ENCODE measurements at places on chromosomes 11 and 22.

DNA sequence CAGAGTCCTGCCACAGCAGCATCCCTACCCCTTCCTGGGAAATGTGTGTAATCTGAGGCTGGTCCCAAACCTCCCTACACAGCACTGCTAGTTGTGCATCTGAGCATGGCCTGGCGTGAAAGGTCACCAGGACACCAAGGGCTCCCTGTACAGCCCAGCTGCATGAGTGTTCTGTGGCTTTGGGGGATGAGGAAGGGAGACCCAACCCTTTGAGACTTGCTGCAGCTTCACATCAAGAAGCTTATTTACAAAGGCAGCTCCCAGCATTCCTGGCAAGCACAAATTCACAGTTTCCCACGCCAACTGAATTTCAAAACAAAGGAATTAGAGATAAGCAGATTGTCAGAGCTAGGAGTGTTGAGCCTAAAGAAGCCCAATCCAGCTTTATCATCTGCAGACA lies 32.2 kb downstream of the CSNK2A3 start:
- no peak for DNase-seq

DNA sequence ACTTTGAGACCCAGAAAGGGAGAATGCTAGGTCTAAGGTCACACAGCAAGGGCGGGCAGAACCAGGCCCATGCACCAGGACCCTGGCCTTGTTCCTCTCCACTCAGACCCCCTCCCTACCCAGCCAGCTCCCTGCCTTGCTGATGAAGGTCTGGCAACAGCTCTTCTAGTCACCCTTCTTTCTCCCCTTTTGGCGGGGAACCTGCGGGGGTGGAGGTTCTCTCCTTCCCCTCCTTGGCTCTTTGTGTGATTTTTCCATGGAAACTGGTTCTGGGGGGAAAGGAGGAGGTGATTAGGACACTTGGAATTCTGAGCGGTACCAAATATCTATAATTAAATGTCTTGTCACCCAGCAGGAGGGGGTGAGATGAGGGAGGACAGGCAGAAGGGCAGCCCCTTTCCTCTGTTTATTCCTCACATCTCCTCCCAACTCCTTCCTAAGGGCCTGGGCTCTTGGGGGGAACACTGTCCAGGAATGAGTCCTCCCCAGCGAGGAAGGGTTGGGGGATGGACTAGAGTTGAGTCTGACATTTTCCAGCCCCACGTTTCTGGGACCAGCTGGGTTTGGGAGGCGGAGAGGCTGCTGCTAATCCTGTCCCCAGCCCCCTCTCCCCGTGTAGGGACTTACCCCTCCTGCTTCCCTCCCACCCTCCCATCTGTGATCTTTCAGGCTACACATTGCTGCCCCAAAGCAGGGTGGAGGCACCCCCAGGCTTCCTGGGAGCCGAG lies 7.4 kb downstream of the ARHGEF17 start:
- no peak for DNase-seq

DNA sequence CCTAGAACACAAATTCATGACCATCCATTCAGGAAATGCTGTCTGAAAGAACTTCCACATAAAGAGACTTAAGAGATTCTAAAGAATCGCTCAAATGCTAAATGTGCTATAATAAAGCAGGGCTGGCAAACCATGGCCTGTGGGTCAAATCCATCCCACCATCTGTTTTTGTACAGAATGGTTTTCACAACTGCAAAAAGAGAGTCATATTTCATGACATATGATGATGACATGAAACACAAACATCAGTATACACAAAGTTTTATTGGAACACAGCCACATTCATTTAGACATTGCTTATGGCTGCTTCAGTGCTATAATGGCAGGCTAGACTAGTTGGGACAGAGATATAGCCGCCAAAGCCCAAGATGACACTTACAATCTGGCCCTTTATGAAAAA lies 85.1 kb downstream of the RRAS2 start:
- DNase-seq: no peak

GRCh38 chr11:39932966-39933365 lies 1526.5 kb downstream of the LRRC4C start:
- no peak for DNase-seq

DNA sequence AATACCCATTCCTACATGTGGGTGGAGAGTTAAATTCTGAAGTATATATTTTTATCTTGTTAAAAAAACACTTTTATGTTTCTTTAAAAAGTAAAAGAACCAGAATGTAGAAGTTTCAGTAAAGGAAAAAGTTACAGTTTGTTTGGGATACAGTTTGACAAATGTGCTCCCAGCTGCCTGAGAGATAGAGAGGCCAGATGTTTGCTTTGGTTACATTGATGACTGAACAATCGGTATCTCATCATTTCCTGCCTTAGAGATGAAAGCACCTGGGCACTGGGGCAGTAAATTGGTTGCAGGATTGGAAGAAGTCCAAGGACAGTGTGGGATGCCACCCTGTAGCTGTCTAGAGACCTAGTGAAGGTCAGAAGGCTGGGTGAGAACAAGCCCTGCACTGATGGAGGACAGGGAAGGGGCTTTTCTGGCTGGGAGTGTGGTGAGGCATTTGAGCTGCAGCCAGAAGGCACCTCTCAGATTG lies 16.6 kb downstream of the MED15 start:
- no peak for DNase-seq

- no peak for DNase-seq
Observed at GRCh38 chr11:69496631-69497220, 15.3 kb downstream of the LINC01488 start.

DNA sequence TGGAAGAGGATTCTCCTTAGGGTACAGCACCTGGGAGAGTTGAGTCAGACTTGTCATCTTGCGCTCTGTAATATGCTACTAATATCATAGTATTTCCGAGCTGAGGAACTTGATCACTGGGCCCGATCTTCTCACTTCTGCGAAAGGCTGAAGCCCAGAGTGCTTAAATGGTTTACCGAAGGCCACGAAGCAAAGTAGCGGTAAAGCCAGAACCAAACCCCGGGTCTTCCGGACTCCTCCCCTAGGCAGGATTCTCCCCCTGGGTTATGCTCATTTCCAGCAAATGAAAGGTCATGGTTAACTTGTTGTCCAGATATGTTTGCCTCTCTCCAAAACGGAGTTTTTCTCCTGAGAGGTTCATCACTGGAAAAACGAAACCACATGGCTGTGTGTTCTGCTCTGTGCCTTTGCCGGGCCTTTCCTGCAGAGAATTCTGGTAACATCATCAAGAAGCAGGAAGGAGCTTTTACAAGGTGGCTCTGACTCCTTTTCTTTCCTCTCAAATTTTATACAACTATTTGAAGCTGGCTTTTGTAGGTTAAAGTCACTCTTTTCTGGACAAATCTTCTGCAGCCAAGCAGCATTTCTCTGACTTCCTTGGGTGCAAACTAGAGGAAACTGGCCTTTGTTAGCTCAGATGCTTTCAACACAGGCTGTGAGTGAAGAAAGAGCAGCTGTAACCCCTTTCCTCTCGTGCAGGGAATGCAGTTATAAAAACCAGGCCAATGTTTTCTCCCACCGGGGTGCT lies 35.5 kb downstream of the UBASH3B start:
- DNase-seq: no peak

DNA sequence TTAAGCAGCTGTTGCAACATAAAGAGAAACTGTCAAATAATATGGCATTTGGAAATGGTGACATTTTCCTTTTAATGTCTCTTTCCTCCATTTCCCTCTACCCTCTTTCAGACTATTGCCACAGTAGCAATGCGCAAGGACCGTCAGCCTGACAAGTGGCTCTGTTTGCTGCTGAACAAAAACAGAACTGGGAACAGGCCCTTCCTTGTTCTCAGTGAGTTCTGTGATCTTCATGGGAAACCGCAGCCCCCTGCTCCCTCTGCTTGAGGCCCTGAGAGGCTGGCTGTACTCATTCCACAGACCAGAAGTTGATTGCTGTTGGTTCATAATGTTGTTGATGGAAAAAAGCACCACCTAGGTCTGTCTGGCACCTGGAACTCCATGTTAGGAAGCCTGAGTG lies 559.7 kb downstream of the OPCML start:
- no peak for DNase-seq

DNA sequence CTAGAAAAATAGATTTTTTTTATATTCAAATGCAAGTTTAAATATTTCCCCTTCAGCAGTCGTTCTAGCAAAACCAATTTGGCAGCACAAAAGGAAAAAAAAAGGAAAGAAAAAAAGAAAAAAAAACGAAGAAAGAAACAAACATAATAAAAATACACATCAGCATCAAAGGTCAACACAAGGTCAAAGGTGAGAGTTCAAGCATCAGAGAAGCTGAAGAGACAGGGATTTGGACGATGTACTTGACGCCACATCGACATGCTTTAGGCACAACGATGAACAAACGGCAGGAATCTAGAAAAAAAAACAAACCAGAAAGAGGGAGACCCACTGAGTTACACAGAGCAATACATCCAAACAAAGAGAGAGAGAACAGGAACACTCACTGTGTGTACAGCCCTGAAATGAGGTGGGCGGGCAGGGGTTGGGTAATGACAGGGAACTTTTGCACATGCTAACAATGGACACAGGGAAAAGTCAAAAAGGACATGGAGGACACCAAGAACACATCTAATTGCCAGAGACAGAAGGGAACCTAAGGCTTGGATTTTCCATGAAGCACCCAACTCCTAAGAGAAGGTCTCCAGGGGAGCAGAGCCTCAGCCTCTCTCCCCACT lies 19.8 kb upstream of the RAPSN start:
- no peak for DNase-seq

GRCh38 chr11:2273311-2273710 lies 2.9 kb upstream of the ASCL2 start:
- no peak for DNase-seq

- peak; percentile 77 for DNase-seq
Observed at GRCh38 chr22:37686002-37686982, at the start of gene NOL12. TSS of gene NOL12 (plus strand) at chr22:37686343. CDS start at chr22:37686393, 50 bp downstream.

DNA sequence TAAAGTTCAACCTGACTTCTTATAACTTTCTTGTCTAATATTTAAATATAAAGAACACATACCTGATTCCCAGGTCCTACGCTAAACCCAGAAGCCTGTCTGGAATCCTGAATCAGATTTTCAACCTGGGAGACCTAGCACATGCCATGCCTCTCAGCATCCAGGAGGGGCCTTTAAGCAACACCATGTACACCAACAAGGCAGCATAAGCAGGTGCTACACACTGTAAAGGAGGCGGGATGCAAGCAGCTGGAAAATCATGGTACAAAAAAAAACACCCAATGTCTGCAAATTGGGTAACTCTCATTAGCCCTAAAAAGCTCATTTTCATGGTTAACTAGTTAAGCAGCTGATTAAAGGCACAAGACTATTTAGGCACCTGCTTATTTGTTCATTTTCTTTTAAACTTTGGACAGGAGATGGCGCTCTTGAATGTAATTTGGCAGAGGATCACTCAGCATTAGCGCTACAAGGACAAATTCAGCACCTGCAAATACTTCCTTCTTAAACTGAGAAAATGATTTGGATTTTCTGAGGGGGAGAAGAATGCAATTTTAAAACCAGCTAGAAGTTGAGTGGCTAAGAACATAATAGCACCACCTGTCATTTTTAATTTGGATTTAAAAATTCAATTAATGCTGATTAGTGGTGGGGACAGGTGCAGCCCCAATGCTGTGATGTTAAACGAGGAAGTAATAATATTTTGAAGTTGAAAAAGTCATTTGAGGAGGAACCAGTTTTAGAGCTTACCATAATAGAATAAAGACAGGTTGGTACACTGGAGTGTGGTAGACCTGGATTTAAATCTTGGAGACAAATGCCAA lies 104.0 kb downstream of the FAR1 start:
- peak; percentile 28 for DNase-seq

DNA sequence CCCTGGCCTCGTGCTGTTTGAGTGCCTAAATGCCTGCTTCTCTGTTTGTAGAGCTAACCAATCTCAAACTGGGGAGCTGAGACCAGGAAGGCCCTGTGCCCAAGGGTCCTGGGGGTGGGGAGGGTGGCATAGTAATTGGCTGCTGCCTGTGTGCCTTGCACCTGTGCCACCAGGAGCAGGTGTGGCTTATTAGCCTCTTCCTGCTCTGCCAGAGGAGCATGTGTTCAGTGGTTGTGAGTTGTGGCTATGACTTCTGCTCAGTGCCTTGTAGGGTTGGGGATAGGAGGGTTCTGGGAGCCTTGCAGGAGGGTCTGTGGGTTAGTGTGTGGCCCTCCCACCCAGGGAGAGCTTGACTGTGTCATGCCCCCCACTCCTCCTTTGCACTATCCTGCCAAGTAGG lies 109.2 kb downstream of the ZBTB16 start:
- DNase-seq: no peak

DNA sequence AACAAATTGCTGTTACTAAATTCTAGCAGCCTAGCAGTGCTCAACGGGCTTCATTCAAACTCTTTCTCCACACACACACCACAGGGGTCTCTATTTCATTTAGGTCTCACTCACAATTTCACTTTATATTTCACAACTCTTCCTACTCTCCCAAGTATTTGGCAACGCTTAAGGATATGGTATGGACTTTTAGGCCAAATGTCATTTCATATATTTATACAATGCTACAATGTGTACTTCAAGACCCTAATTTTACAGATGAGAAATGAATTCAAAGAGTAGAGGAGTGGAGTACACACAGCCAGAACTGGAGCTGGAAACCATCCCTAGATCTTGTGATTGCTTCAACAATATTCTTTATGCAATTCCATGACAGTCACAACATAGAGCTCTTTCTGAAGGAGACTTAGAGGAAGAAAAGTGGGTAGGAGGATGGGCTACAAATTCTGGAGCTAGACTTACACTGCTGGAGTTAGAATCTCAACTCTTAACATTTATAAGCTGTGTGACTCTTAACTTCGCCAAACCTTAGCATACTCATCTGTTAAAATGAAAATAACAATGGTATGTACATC lies 2.5 kb upstream of the MS4A13 start:
- no peak for DNase-seq

GRCh38 chr11:6269994-6270393 lies 10.4 kb downstream of the CCKBR start:
- no peak for DNase-seq

GRCh38 chr22:17841836-17842235 lies 67.6 kb upstream of the BID start:
- no peak for DNase-seq

GRCh38 chr11:115361025-115361424 lies 143.2 kb downstream of the CADM1 start:
- no peak for DNase-seq

DNA sequence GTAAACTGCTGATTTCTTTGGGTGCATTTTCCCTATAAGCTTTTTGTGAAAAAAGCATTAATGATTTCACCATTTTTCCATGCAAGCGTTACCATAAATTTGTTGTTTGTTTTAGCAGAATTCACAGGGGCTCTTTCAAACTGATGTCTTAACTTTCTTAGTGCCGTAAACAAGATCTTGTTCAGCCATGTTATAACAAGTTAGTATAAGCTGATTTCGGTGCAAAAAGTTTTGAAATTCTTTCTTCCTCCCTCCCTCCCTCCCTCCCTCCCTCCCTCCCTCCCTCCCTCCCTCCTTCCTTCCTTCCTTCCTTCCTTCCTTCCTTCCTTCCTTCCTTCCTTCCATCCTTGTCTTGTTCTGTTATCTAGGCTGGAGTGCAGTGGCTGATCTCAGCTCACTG lies 71.7 kb upstream of the CHORDC1 start:
- DNase-seq: no peak

- no peak for DNase-seq
Observed at GRCh38 chr11:133515107-133515506, 17.2 kb downstream of the OPCML start.

DNA sequence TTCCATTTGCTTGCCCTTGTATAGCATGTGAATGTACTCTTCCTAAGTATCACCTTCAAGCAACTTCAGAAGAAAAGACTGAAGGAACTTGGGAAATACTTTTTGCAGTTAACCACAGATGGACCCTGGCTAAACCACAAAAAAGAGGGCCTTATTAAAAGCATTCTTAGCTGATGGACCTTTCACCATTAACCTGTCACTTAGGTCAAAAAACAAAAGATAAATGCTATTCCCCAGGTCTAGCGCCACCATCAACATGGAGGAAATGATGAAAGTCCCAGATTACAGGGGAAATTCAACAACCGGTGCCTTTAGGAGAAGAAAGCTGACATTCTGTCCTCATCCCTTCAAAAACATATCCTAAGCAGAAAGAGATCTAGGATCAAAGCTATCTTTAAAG lies 29.5 kb downstream of the STK33 start:
- no peak for DNase-seq
